Activated T-helper 1 cell treated with anti-CD3 and anti-CD28 coated beads, Interleukin-12 subunit alpha, Interleukin-12 subunit beta, Interleukin-2, Interleukin-4 antibody, amounts not matched to agents 30 ng/mL and 10 ng/mL and 1 ng/mL, durations not matched to agents 14 hours and 24 hours and 36 hours (primary cell): ENCODE measurements at places on chromosomes 16 and 17. TPM values are rescaled to one million over a fixed set of nuclear protein-coding genes. Genes with fewer than 3 reads are reported as not detected.

The CCR7 gene
- total RNA-seq, result 165 and 166 TPM in 2 replicates

The CSH1 gene
- total RNA-seq, result not detected in 2 replicates

The CCT6B gene
- total RNA-seq, result 0.96 and 1.0 TPM in 2 replicates

The STAC2 gene
- total RNA-seq, result 0.08 TPM in 1 of 2 replicates, not detected in the other

The NPB gene
- total RNA-seq, result 0.24 and 0.31 TPM in 2 replicates

The CX3CL1 gene
- total RNA-seq, result not detected in 2 replicates

The ATP1B2 gene
- total RNA-seq, result 0.54 TPM in 2 replicates

The MYADML2 gene
- total RNA-seq, result 0.08 TPM in 1 of 2 replicates, not detected in the other

The SLC35B1 gene
- 71.6 and 75.4 TPM in 2 replicates for total RNA-seq

- no peak for DNase-seq
- no peaks in the 10 kb centered on the region for H3K4me1 ChIP-seq
- peaks cover 23% of the 10 kb centered on the region for H3K36me3 ChIP-seq
- no peak overlapping the region for H3K4me3 ChIP-seq
Observed at GRCh38 chr16:69888005-69888590, 63.0 kb upstream of the CLEC18A start.

DNA sequence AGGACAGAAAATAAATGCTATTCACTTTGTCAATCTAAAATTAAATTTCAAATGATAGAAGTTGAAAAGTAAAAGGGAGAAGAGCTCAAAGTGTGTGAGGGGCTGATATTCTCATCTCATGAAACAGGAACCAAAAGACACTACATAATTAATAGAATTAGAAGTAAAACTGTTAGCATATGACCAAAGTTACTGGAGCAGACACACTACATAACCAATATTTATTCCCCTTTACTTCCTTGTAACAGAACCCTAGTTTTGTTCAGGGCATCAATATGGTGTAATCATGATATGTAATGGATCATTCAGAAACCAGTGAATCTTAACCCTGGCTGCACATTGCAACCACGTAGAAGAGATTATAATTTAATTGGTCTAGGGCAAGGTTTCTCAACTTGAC, 109.5 kb upstream of the SIAH1 start:
- no peaks in the 10 kb centered on the region for H3K36me3 ChIP-seq
- no peaks in the 10 kb centered on the region for H3K4me1 ChIP-seq
- no peak for DNase-seq

- H3K4me1 ChIP-seq, result no peaks in the 10 kb centered on the region
- H3K27ac ChIP-seq, result no peak overlapping the region
- no peaks in the 10 kb centered on the region for H3K27me3 ChIP-seq
- H3K4me3 ChIP-seq, result no peak overlapping the region
- DNase-seq, result no peak
- H3K36me3 ChIP-seq, result no peaks in the 10 kb centered on the region
Observed at GRCh38 chr17:9676084-9676483, 30.8 kb downstream of the USP43 start.

DNA sequence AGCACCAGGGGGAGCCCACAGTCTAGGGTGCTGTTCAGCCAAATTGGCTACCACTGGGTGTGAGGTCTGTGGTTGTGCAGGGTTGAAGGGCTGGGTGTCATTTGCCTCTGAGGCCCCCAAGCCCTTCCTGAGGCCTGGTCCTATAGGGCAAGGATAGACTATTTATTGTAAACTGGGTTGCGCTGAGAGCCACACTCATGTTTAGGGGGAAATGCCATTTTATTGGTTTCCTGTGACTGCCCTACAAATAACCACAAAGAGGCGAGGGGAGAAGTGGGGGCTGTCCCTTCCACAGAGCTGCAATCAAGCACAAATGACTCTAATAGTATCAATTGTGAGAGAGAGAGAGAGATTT, 3.6 kb upstream of the ZCCHC14 start:
- no peak overlapping the region for H3K27ac ChIP-seq
- no peak overlapping the region for H3K4me3 ChIP-seq
- no peak for DNase-seq
- H3K4me1 ChIP-seq, result peaks cover 28% of the 10 kb centered on the region
- peaks cover 28% of the 10 kb centered on the region for H3K27me3 ChIP-seq

GRCh38 chr17:42553161-42553818, 567 bp downstream of the HSD17B1 start:
- peak overlapping the region; percentile 94 for H3K4me3 ChIP-seq
- H3K4me1 ChIP-seq, result peaks cover 14% of the 10 kb centered on the region
- peak overlapping the region; percentile 95 for H3K27ac ChIP-seq

GRCh38 chr17:56319531-56319930, 166.3 kb downstream of the ANKFN1 start:
- no peak overlapping the region for H3K4me3 ChIP-seq
- H3K27me3 ChIP-seq, result peaks cover 11% of the 10 kb centered on the region
- no peak overlapping the region for H3K27ac ChIP-seq
- no peak for DNase-seq
- H3K4me1 ChIP-seq, result no peaks in the 10 kb centered on the region

GRCh38 chr17:43841282-43841681, 5.7 kb upstream of the CD300LG start:
- no peak overlapping the region for H3K27ac ChIP-seq
- H3K4me3 ChIP-seq, result no peak overlapping the region
- H3K4me1 ChIP-seq, result no peaks in the 10 kb centered on the region
- peaks cover 10% of the 10 kb centered on the region for H3K27me3 ChIP-seq

DNA sequence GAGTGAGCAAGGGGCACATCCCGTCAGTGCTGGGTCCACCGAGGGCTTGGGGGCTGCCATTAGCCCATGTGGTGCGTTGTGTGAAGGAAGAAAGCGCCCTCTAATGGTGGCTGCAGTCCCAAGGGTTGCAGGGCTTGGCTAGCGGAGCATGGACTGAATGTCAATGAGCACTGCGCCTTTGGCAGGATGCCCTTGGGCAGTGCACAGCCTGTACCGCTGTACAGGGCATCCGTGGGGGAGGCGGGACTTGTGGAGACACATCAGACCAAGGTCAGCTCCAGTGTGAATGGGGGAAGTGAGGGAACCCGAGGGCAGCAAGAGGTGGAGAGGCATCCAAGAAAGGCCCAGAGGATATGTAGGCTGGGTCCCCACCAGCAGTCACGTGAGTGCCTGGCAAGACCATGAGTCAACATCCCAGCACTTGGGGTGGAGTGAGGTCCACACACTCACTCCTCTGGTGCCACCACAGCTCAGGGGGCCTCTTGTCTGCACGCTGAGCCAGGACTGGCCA, 75.5 kb upstream of the MED9 start:
- H3K4me1 ChIP-seq, result peaks cover 16% of the 10 kb centered on the region
- H3K27ac ChIP-seq, result no peak overlapping the region
- H3K27me3 ChIP-seq, result no peaks in the 10 kb centered on the region
- H3K4me3 ChIP-seq, result no peak overlapping the region
- H3K36me3 ChIP-seq, result no peaks in the 10 kb centered on the region
- DNase-seq, result no peak

GRCh38 chr17:61294777-61295176, 104.9 kb upstream of the TBX2 start:
- DNase-seq, result no peak
- no peaks in the 10 kb centered on the region for H3K36me3 ChIP-seq
- H3K27me3 ChIP-seq, result peaks cover 2% of the 10 kb centered on the region
- H3K27ac ChIP-seq, result no peak overlapping the region
- no peak overlapping the region for H3K4me3 ChIP-seq

- H3K4me1 ChIP-seq, result peaks cover 75% of the 10 kb centered on the region
- H3K27ac ChIP-seq, result no peak overlapping the region
- peaks cover 5% of the 10 kb centered on the region for H3K36me3 ChIP-seq
- H3K4me3 ChIP-seq, result no peak overlapping the region
Observed at GRCh38 chr16:89367538-89367915, 122.8 kb downstream of the ANKRD11 start.

DNA sequence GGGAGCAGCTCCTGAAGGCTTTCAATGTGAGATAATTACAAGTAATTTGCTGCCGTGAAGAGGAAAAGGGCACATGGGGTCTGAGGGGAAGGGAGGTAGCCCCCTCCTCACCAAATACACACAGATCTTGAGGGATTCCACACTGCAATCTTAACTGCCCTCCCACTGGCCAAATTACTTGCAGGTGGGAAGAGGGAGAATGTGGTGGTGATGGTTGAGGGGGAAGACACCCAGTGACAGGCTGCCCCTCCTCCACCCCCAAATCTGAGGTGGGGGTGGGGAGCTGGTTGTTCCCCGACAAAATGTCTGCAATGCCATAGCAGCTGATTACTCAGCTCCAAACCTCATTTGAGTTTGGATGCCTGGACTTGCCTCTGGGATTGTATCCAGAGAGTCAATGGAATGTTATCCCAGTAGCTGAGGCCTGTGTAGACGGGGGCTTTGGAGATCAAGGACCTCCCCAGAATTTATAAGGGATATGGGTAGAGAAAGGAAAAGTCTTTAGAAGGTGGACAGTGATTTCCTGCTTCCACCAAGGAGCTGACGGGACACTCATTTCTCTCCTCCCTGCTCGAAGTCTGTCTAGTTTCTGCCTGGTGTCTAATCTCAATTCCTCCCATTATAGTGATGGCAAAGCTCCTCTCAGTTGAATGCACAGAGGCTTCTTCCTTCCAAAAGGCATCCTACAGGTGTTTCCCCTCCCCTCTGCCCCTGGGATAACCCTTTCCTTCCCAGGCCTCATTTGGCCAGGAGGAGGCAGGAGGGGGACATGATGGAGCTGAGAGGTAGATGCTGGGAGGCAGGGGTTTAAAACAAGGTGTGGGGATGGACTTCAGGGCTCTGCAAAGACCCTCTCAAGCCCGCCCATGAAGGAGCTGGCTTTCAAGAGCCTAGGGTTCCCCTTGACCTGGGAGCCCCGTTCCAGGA, 8.7 kb downstream of the DLX4 start:
- no peaks in the 10 kb centered on the region for H3K4me1 ChIP-seq
- no peak for DNase-seq
- no peak overlapping the region for H3K27ac ChIP-seq
- H3K4me3 ChIP-seq, result no peak overlapping the region

DNA sequence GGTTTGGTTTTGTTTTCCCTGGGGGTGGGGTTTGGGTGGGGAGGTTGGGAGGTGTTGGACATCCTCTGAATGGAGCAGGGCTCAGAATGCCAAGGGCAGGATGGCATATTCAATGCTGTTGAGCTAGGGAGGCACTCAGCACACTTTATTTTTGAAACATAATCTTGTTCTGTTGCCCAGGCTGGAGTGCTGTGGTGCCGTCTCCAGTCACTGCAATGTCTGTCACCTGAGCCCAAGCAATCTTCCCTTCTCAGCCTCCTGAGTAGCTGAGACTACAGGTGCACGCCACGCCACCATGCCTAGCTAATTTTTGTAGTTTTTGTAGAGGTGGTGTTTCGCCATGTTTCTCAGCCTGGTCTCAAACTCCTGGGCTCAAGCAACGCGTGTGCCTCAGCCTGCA, 186.1 kb downstream of the RPTOR start:
- peak overlapping the region; percentile 83 for H3K27ac ChIP-seq
- peaks cover 62% of the 10 kb centered on the region for H3K4me1 ChIP-seq
- peak overlapping the region; percentile 67 for H3K4me3 ChIP-seq
- H3K36me3 ChIP-seq, result peaks cover 35% of the 10 kb centered on the region
- no peak for DNase-seq

DNA sequence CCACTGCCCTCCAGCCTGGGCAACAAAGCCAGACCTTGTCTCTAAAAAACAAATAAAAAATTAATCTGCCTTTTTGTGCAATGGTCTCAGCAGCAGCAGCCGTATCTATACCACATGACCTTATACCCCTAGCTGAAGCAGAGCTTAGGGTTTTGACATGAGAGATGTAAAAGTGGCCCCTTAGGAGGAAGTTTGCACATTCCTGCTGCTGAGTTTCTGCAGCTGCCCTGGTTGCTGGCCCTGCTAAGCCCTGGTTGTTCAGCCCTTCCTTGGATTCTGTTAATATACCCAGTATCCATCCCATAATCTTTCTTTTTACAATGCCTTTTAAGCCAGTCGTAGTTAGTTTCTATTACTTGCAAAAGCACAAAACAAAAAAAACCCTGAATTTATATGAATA, 33.0 kb upstream of the PRKCB start:
- no peak for DNase-seq
- no peak overlapping the region for H3K4me3 ChIP-seq
- H3K27me3 ChIP-seq, result peaks cover 8% of the 10 kb centered on the region
- no peak overlapping the region for H3K27ac ChIP-seq
- peaks cover 19% of the 10 kb centered on the region for H3K4me1 ChIP-seq
- no peaks in the 10 kb centered on the region for H3K36me3 ChIP-seq

DNA sequence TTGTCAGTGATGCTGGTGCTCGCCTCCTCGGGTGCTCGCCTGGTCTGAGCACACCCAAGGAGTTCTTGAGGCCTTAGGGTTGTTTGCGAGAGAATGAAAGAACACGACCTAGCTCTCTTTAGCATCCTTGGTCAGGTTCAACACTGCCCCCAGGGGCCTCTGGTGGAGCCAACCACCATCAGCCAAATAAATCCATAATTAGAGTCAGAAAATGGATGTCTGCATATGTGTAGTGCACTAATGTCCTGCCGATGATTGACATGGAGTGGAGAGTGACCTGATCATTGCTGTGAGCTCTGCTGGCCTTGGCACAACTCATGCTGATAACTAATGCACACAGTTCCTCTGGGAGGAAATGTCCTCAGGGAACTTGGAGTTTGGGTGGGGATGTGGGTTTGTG, 8.2 kb upstream of the STH start:
- peaks cover 7% of the 10 kb centered on the region for H3K27me3 ChIP-seq
- H3K4me3 ChIP-seq, result no peak overlapping the region
- H3K4me1 ChIP-seq, result no peaks in the 10 kb centered on the region
- no peaks in the 10 kb centered on the region for H3K36me3 ChIP-seq
- no peak for DNase-seq

- H3K4me1 ChIP-seq, result peaks cover 22% of the 10 kb centered on the region
- no peak overlapping the region for H3K4me3 ChIP-seq
- peaks cover 38% of the 10 kb centered on the region for H3K36me3 ChIP-seq
- H3K27ac ChIP-seq, result peak overlapping the region; percentile 73
- no peaks in the 10 kb centered on the region for H3K27me3 ChIP-seq
Observed at GRCh38 chr16:15701975-15702970, 52.2 kb downstream of the NDE1 start.

DNA sequence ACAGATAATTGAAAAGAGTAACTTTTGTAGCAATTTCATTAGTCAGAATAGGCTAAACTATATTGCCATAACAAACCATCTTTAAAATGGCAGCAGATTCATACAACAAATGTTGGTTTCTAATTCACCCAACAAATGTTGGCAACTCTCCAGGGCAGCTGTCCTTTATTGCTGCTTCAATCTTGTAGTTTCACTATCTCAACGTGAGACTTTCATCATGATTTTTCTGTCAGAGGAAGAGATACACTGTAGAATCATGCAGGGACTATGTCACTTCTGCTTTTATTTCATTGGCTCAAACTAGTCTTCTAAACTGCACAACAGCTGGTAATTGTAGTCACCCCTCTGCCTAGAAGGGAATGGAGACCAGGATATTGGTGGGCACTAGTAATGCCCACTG, 174.2 kb downstream of the TANC2 start:
- H3K27ac ChIP-seq, result no peak overlapping the region
- no peaks in the 10 kb centered on the region for H3K4me1 ChIP-seq
- no peak for DNase-seq

DNA sequence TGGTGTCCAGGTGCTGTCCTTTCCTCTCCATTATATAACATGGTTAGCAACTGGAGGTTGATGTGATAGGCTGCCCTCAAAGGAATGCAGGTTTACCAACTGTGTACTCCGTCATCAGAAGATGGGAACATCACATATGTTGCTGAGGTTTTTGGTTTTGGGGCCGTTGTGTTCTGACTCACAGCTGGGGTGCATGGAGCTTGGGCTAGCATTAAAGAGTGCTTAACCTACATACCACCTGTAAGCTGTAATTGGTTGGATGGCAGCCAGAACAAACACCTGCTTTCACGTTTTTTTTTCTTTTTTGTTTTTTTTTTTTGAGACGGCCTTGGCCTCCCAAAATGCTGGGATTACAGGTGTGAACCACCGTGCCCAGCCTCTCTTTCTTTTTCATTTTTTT, 20.9 kb downstream of the TMEM11 start:
- H3K27ac ChIP-seq, result peak overlapping the region; percentile 48
- DNase-seq, result no peak
